ENCODE measurements at places on chromosomes 3 and 15. TPM values are rescaled to one million over a fixed set of nuclear protein-coding genes. Genes with fewer than 3 reads are reported as not detected.

GRCh38 chr3:197547306-197548011 is 8.3 kb downstream of the BDH1 start:
- peak; percentile 9 for DNase-seq
- peaks cover 7% of the 10 kb centered on the region for H3K36me3 ChIP-seq
- no peak overlapping the region for H3K4me3 ChIP-seq
- H3K27me3 ChIP-seq = no peaks in the 10 kb centered on the region
- H3K27ac ChIP-seq = peak overlapping the region; percentile 63

DNA sequence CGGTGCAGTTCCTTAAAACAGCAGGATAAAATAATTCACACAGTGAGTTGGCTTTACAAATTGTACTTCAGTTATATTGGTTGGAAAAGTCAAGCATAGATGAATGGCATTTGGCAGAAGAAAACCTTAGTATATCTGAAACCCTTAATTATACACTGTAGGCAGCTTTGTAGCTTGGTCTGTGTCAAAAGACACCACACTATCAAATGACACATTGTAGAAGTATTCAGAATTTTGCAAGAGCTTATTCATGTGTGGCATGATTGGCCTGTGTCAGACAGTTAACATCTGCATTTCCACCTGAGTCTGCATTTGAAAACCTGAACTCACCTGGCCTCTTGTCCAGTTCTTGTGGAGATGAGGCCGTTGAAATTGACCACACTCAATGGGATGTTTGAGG is 13.8 kb downstream of the TMEM266 start:
- no peaks in the 10 kb centered on the region for H3K36me3 ChIP-seq
- no peak overlapping the region for H3K27ac ChIP-seq
- H3K4me1 ChIP-seq = no peaks in the 10 kb centered on the region
- H3K27me3 ChIP-seq = no peaks in the 10 kb centered on the region

GRCh38 chr3:49704629-49705028 is 14.9 kb downstream of the AMIGO3 start:
- H3K27ac ChIP-seq = no peak overlapping the region
- no peak overlapping the region for H3K4me3 ChIP-seq
- H3K36me3 ChIP-seq = no peaks in the 10 kb centered on the region
- H3K27me3 ChIP-seq = no peaks in the 10 kb centered on the region
- no peak for DNase-seq

DNA sequence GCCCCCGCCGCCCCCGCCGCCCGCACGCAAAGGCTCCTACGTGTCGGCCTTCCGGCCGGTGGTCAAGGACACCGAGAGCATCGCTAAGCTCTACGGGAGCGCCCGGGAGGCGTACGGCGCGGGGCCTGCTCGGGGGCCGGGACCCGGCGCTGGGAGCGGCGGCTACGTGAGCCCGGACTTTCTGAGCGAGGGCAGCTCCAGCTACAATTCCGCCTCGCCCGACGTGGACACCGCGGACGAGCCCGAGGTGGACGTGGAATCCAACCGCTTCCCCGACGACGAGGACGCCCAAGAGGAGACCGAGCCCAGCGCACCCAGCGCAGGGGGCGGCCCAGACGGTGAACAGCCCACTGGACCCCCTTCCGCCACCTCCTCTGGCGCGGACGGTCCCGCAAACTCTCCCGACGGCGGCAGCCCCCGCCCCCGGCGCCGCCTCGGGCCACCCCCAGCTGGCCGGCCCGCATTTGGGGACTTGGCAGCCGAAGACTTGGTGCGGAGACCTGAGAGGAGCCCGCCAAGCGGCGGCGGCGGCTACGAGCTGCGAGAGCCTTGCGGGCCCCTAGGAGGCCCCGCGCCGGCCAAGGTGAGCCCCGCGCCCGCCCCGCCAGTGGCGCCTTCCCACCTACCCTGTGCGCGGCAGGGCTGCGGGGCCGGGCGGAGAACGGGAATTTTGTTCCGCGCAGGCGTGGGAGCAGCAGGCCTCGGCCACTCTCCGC is 2.4 kb downstream of the SKOR1 start:
- no peak overlapping the region for H3K4me3 ChIP-seq
- DNase-seq = no peak
- no peaks in the 10 kb centered on the region for H3K36me3 ChIP-seq
- peaks cover 84% of the 10 kb centered on the region for H3K27me3 ChIP-seq

- DNase-seq = no peak
- H3K36me3 ChIP-seq = peaks cover 18% of the 10 kb centered on the region
- no peak overlapping the region for H3K4me3 ChIP-seq
- no peaks in the 10 kb centered on the region for H3K4me1 ChIP-seq
- H3K27ac ChIP-seq = no peak overlapping the region
Measured at GRCh38 chr3:149992416-149993058, 21.8 kb upstream of the PFN2 start.

DNA sequence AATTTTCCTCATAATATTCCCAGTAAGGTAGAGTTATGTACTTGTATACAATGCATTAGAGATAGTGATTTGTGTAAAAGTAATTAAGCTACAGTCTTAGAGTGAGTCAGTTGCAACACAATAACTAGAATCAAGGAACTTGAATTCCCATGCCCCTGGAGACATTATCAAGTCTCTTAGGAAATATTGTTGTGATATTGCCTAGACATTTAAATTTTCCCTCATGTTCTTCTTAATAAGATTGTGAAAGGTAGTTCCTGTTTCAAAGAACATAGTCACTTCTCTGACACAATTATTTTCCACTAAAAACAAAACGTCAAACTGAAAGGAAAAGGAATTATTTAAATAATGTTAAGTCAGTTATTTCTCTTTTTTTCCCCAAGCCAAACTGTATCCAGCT is 13.0 kb upstream of the ATP1B3 start:
- no peak for DNase-seq
- H3K4me1 ChIP-seq = peaks cover 28% of the 10 kb centered on the region
- no peaks in the 10 kb centered on the region for H3K27me3 ChIP-seq
- H3K36me3 ChIP-seq = no peaks in the 10 kb centered on the region

DNA sequence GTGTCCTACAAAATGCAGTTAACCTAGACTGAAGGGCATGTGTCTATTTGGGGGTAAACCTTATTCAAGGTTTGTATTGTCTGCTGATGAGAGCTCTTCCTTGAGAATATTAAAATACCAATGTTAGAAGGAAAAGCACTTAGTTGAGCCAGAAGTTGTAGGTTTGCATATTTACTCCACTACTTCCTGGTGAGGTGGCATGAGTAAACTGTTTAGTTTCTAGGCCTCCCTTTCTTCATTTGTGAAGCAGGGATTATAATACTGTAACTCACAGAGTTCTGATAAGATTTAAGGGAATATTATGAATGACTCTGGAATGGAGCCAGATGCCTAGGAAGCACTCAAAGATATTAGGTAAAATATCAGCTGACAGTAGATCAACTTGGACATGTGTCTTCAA is 46.7 kb downstream of the CD200R1L start:
- H3K4me1 ChIP-seq = no peaks in the 10 kb centered on the region
- no peak overlapping the region for H3K4me3 ChIP-seq
- no peak overlapping the region for H3K27ac ChIP-seq
- no peak for DNase-seq

DNA sequence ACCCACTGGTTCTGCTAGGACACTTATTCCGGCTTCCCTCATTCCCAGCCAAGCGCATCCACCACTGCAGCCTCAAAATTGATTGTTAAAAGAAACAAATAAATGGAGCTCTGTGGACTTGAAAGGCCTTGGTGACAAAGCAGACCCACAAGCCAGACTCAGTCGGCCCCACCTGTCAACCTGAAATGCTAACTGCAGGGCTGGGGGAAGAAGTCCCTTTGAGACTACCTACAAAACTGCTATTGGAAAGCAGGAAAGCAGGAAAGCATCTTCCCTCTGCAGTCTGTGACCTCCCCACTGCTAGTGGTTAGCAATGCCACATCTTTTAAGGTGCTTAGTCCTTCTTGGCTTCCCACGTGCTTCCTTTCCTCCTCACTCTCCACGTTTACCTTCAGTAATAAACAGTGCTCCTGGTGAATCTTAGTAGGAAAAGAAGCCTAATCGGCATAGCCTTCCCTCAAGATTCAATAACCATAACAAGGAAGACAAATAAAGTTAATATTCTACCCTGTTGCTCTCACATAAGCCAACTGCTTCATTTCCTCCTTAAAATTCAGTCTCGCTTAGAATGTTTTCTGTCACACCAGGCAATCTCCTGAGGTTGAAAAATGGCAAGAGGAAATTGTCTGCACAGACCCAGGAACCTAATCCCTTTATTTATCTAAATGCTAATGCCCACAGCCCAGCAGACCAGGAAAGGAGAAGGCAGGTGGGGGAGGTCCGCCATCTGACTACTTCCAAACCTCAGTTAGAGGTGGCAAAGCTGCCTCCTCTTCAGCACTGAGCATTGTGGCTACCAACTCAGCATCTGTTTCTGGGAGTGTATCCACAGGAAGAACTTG is 296.2 kb downstream of the NEK10 start:
- DNase-seq = no peak
- H3K36me3 ChIP-seq = no peaks in the 10 kb centered on the region
- no peak overlapping the region for H3K4me3 ChIP-seq
- H3K27ac ChIP-seq = no peak overlapping the region
- H3K4me1 ChIP-seq = peaks cover 15% of the 10 kb centered on the region

- H3K4me3 ChIP-seq = peak overlapping the region; percentile 94
- H3K27me3 ChIP-seq = no peaks in the 10 kb centered on the region
- H3K4me1 ChIP-seq = peaks cover 22% of the 10 kb centered on the region
Measured at GRCh38 chr3:129399145-129399894, 29.1 kb downstream of the EFCAB12 start.

MYRIP gene
- total RNA-seq = 0.48 TPM
